ENCODE measurements at places on chromosomes 5 and 9.

- DNase-seq = peak; percentile 38
Observed at GRCh38 chr9:27530915-27531755, 1.5 kb upstream of the MOB3B start.

DNA sequence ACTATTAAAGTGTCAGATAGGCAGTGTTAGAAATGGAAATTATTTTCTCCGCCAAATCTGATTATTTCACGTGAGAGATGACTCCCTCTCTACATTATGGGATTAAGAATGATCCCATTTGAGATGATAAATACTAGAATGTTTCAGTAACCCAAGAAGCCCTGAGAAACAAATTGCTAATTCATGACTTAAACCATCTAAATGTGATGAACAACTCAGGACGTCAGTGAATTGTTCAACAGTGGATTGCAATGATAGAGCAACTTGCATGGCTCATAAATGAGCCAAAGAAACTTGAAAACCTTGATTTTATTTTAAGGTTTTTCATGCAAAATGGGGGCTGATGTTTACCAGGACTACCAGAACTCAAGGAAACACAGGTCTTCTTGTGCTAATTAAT, 350.5 kb upstream of the WWC1 start:
- DNase-seq = no peak

GRCh38 chr5:83256091-83256780, 178.9 kb downstream of the XRCC4 start:
- no peak for DNase-seq

DNA sequence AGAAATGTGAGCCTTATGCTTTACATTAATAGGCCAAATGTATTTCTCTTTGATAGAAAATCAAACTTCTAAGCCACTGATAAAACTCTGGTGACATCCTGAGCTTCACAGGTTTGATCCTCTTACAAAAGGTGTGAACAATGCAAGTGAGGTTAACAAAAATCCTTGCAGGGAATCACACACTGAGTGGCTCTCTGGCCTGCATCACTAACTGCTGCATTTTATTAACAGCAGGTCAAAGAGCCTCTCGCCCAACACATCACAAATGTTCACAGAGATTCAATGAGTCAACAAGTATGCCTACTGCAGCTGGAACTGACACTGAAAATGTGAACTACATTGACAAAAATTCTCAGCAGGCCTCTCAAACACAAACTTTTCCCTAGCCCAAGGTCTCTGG, 122.3 kb downstream of the SEMA5A start:
- DNase-seq = no peak

- DNase-seq = no peak
Observed at GRCh38 chr9:74861773-74862474, 25.8 kb downstream of the TRPM6 start.

GRCh38 chr9:126652140-126652582, 38.4 kb downstream of the LMX1B start:
- no peak for DNase-seq

DNA sequence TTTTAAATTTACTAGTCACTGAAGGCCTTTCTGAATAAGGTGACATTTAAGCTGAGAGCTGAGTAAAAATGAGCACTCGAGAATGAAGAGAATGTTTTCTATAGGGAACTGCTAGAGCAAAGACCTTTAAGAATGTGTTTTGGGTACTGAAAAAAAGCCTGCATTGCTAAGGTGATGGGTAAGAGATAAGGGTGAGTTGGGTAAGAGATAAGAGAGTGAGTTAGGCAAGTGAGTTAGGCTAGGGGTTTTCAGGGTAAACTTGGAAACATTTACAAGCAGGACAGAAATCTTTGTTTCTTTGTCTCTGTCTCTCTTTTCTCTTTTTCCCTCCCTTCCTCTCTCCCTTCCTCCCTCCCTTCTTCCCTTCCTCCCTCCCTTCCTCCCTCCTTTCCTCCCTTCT, 5.6 kb downstream of the RAD23B start:
- DNase-seq = no peak

GRCh38 chr5:114981111-114981510, 188.6 kb downstream of the TRIM36 start:
- no peak for DNase-seq

DNA sequence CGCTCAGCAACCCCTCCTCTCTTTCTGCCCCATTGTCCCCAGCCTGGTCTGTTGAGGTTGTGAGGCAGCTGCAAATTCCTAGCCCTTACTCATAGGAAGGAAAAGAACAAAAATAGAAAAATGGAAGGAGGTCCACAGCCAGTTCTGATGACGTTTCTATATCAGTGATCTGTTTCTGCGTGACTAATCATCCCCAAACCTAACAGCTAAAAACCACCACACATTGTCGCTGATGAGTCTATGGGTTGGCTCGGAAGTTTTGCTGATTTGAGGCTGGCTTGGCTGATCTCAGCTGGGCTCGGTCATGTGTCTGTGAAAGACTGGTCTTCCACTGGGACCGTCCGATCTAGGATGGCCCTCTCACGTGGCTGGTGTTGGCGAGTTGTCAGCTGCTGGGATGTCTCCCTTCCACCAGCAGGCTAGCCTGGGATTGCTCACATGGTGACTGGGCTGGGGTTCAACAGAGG, 200.6 kb upstream of the ZNF618 start:
- DNase-seq = peak; percentile 66

All from muscle of leg (tissue), 16 donors.